ENCODE measurements at places on chromosomes 5 and 9. TPM values are rescaled to one million over a fixed set of nuclear protein-coding genes. Genes with fewer than 3 reads are reported as not detected.
A peak's percentile ranks its signal among the peaks of the same experiment; 100 is the strongest.

KCNIP1 gene
- total RNA-seq, result not detected

IL31RA gene
- total RNA-seq, result not detected

PCDHA11 gene
- 0.57 TPM for total RNA-seq

DNA sequence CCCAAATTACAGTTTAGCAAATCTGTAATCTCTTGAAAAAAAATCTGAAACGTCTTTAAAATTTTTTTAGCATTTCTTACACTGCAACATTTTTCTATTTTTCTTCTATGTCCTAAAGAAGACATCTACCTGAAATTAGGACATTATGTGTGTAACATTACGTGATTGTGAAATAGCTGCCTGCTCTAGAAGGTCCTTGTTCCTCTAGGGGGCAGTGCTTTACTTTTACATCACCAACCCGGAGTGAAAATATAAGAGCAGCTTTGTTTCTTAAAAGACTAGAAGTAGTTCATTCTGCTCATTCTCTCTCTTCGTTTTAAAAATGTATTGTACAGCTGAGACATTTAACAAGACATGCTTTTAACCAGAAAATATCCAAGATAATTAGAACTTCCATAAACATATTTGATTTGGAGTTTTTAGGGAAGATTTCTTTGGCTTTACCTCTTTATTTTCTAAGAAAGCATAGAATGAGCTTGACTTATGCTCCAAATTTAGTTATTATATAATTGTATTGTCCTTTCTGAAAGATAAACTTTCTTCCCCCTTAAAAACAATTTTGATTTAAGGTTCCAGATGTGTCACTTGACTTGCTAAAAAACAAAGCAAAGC, 48.1 kb upstream of the RIOK2 start:
- no peak for DNase-seq

- no peak for DNase-seq
Measured at GRCh38 chr5:103745353-103746065, 182.9 kb upstream of the NUDT12 start.

- DNase-seq, result peak; percentile 67
Measured at GRCh38 chr5:52800394-52801213, 12.9 kb downstream of the ITGA1 start.

GRCh38 chr5:152274224-152274623, 130.9 kb downstream of the NMUR2 start:
- DNase-seq, result no peak

- no peak for DNase-seq
Measured at GRCh38 chr5:175790796-175791195, 80.6 kb upstream of the CPLX2 start.

DNA sequence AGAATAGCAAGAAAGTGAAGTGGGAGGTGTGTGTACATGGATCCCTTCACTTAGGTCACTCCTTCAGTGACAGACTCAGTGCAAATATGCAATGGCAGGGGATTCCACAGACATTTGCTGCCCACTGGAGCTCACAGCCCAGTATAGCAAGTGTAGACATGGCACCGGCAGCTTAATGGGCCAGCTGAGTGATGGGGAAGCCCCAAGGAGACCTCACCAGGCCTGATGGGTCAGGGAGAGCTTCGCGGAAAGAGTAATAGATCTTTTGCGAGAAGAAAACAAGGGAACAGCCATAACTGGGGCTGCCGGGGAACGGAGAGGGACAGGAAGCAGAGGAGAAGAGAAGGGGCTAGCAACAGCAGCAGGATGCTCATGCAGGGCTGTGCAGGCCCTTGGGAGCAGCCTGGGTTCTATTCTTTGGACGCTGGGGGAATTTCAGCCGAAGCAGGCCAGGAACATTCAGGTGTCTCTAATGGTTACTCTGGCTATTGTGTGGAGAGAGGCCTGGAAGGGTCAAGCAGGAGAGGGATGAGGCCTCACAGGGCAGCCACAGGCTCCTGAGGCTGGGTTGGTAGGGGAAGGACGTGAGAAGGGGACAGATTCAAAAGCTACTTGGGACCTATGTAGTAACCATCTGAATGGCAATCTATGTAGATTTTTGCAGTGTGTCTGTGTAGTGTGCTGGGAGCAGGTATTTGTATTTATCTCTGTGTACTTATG, 27.0 kb downstream of the TCF7 start:
- DNase-seq, result no peak

DNA sequence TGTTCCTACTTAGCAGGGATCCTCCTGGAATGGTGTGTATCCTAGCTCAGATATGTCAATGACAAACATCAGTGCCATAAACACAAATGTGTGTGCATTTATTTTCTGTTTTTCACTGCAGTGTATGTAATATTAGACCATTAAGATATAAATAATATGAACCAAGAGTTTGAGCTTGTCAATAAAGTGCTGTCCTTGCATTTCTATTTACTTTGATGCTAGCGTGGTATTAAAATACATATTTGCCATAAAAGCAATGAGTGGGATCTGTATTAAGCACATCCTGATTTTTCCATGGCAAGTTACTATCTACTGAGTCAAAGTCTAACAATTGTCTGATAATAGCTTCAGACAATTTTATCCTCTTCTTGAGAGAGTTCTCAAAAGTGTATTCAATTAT, 157.6 kb downstream of the DIRAS2 start:
- no peak for DNase-seq

GRCh38 chr5:134508521-134509195, 16.8 kb upstream of the JADE2 start:
- DNase-seq, result no peak

DNA sequence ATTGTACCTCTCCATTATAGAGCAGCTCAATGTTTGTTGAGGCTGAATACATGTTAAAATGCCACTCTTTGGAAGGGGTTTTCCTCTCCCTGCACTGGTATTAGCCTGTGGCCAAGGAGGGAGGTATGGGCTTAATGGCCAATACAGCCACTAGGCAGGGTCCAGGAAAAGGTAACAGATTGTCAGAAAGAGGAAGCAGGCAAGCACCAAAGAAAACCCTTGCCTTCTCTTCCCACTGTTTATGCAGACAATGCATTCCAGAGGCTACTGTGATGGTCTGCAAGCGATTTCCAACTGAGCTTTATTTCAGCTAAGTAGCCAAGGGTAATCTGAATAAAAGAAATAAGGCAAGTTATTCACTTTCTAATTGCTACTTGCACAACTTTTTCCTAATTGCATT, 95.3 kb upstream of the SLC27A6 start:
- no peak for DNase-seq

Measured in ureter (tissue), 1 donor.